ENCODE measurements at places on chromosomes 6 and 20.

GRCh38 chr6:16316741-16317251 is 78.4 kb downstream of the GMPR start:
- peak; percentile 58 for DNase-seq

DNA sequence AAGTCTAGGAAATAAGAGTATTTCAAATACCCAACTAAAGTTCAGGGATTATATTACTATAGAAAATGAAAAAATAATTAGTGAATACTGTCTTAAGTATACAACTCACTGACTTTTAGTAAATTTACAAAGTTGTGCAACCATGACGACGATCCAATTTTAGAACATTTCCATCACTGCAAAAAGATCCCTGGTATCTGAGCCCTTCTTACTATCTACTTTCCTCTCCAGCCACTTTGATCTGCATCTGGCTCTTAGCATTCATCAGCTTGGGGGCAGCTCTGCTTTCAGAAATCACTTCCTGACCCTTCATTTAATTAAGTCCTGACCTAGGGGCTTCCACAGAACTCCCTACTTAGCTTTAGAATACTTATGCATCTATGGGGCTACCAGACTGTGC is 38.2 kb upstream of the RBL1 start:
- no peak for DNase-seq

DNA sequence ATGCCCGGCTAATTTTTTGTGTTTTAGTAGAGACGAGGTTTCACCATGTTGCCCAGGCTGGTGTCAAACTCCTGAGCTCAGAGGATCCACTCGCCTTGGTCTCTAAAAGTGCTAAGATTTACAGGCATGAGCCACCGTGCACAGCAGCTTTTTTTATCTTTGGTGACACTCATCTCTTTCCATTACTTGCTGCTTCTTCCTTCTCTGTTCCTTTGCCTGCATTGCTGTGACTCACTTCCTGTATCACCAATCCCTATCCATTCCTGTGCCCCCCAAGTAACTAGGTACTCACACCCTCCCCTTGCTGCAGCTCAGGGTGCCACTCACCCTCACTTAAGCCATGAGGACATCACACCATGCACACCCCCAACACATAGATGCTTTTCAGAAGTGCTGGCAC is 24.6 kb downstream of the KHDC1L start:
- no peak for DNase-seq

- peak; percentile 12 for DNase-seq
Measured at GRCh38 chr6:135002229-135002844, 52.3 kb downstream of the HBS1L start.

DNA sequence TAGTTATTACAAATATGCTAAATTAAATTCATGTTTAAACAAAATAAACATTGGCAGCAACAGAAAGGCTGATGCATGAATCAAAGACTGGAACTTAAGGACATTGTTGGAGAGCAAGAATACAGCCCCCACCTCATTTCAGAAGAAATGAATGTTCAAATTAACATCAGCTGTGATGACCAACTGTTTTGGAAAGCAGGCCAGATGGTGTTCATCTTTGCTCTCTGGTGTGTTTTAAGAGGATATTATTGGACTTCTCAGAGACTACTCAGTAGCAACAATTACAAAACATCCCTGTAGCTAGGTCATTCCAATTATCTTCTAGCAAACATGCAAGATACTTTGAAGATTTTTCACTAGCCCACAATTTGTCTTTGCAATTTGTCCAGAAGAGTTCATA is 118.6 kb upstream of the DOK5 start:
- DNase-seq: no peak

GRCh38 chr6:26400626-26401025 is 1.4 kb upstream of the BTN3A1 start:
- DNase-seq: peak; percentile 19

GRCh38 chr6:151483994-151484393 is 9.8 kb upstream of the CCDC170 start:
- DNase-seq: peak; percentile 26

- DNase-seq: peak; percentile 43
Measured at GRCh38 chr20:49207076-49207475, 12.1 kb upstream of the DDX27 start.

- DNase-seq: peak; percentile 20
Measured at GRCh38 chr6:106666282-106667021, 37.1 kb downstream of the QRSL1 start.

DNA sequence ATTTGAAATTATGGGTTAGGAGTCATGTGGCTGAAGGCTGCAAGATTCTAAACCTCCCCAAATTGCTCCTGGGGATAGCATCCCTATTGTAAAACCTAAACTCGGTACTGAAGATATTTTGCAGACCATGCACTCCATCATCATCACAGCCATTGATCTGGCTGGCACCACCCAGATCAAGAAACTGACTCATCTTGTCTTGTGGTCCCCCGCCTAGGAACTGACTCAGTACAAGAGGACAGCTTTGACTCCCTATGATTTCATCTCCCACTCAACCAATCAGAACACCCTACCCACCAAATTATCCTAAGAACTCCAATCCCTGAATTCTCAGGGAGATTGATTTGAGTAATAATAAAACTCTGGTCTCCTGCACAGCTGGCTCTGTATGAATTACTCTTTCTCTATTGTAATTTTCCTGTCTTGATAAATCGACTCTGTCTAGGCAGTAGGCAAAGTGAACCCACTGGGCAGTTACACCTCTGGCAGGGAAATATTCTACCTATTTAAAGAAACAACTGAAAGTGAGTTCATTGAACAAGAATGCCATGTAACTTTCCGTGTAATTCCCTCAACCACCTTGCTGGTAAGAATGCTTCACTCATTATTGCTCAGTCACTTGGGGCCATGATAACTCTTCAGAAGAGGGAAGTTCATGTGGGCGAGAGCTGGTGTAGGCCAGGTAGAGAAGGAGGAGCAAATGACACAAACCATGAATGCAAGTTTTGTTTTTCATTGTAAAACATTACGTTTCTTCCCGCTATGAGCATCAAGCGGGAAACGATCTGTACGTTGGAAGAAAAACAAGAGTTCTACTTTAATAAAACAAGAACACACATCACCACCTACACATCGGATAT is 602.9 kb upstream of the ARID1B start:
- no peak for DNase-seq

GRCh38 chr6:74638412-74638811 is 567.4 kb downstream of the COL12A1 start:
- DNase-seq: no peak

GRCh38 chr20:2521369-2522305 is 12.9 kb upstream of the ZNF343 start:
- DNase-seq: peak; percentile 57

DNA sequence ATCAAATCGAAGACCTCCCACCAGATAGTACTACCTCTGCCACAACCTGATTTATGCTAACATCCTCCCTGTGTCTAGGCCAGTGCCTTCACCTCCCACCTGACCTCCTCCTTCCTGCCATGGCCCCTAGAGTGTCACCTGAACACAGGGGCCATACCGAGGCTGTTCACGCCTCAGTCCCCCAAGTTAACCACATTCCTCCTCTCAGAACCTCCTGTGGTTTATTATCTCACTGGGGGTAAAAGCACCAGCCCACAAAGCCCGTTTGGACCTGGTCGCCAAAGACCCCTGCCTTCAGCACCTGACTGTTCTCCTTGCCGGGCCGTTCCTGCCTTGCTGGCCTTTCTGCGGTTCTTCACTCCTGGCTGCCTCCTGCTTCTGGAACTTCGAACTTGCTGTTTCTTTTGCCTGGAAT is 13.7 kb downstream of the MAS1 start:
- DNase-seq: no peak

GRCh38 chr20:38135271-38135650 is 29.8 kb downstream of the TGM2 start:
- DNase-seq: peak; percentile 44

GRCh38 chr6:30974490-30975252 is 8.8 kb upstream of the MUC21 start:
- DNase-seq: no peak

DNA sequence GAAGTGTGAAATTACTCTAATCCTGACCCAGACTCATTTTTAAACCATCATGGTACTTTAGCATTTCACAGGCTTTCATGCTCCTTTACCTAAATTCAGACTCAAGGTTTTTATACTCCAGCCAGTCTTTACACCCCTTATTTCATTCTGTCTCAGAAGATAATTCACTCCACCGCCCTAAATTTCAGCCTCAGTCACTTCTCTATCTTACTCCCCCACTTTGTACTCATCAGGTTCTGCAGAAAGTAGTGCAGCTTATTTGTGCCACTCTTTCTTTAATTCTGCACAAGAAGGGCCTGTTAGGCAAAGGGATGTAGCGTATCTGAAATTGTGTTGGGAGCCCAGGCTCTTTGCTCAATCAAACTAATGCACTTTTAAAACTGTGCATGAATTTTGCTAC is 205.5 kb downstream of the ARHGAP18 start:
- DNase-seq: no peak

DNA sequence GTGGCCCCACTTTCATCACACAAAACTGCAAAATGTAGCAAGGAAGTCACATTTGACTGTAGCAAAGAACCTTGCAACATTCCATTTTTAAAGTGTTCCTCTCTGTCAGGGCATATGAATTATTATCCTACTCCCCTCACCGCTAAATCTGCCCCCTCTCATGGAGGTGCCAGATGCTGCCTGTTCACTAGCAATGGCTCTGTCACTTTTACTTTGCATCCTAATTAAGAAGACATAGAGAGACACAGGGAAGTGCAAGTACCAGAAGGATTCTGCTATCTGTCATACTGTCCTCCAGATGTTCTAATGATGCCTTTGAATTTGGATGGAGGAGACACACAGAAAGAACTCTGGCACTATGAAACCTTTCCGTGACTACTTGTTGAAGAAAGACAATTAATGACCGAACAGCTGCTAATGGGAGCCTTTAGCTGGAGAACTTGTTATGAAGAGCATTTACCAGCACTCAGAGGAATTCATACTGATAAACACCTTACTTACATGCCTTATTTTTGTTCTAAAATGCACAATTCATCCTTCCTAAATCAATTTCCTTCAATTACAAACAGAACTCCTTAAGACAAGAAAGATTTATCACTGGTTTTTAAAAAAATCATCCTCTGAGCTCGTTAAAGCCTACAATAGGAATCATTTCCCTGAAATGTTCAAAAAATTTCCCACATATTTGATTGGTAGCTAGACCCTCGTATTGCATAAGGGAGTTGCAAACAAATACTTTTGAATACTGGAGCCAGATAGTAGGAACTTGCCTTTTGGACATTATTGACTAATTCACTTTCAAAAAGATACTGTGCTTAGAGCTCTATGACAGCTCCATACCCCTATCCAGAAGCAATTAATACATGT is 292.6 kb downstream of the UBE3D start:
- DNase-seq: no peak

- no peak for DNase-seq
Measured at GRCh38 chr6:141752677-141753076, 380.0 kb upstream of the GJE1 start.

DNA sequence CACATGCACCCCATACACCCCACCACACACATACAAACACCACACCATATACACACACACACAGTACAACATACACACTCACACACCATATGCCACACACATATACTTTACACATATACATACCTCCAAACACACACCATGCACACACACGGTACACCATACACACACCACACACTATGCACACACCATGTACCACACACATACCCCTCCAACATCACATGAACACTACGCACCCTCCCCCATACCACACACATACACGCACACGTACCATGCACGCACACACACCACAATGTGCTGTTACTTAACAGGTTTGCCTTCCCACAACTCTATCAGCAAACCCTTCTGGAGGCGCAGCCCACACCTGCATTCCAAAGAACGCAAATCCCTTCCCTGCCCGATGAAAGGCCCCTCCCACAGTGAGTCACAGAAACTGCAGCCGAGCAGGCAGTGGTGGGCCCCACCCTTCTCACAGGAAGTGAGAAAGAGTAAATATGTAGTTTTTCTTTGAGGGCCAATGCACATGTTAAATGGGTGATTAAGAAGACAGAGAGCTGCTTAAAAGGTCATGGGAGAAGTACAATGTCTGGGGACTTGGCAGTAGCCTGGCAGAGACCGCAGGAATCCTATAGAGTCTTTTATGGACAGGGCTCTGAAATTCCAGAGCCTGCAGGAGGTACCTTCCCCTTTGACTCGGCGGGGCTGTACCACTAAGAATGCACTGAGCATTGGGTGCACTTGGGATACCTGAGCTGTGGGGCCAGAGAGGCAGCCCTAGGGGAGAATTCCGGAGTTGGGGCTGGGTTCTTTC is 34.1 kb upstream of the EZR start:
- peak; percentile 64 for DNase-seq

Data from suppressor macrophage (primary cell).